H1 (cell line): ENCODE measurements at places on chromosomes 6 and 20. TPM values are rescaled to one million over a fixed set of nuclear protein-coding genes. Genes with fewer than 3 reads are reported as not detected.
A peak's percentile ranks its signal among the peaks of the same experiment; 100 is the strongest.

- H3K27ac ChIP-seq = peak within 1 kb of the TSS; percentile 99
- no peaks in the 10 kb centered on the region for H3K36me3 ChIP-seq
- H3K4me3 ChIP-seq = peak within 1 kb of the TSS; percentile 81
Observed at GRCh38 chr6:107114926-107115694, at the start of gene BEND3. Gene BEND3 (minus strand): TSS chr6:107115515. CDS start chr6:107099285, 16,230 bp downstream.

- H3K36me3 ChIP-seq = no peaks in the 10 kb centered on the region
- H3K4me3 ChIP-seq = no peak overlapping the region
Observed at GRCh38 chr6:113352029-113352801, 504.9 kb upstream of the MARCKS start.

The ABHD16B gene
- not detected in 2 replicates for total RNA-seq

The ZNF512B gene
- total RNA-seq = 26.6 and 27.0 TPM in 2 replicates

- DNase-seq = no peak
- H3K27ac ChIP-seq = no peak overlapping the region
- H3K4me1 ChIP-seq = peaks cover 14% of the 10 kb centered on the region
- no peak overlapping the region for H3K4me3 ChIP-seq
- H3K27me3 ChIP-seq = no peaks in the 10 kb centered on the region
- H3K36me3 ChIP-seq = no peaks in the 10 kb centered on the region
Observed at GRCh38 chr20:37439223-37439933, 81.7 kb upstream of the NNAT start.

- DNase-seq = no peak
- H3K4me3 ChIP-seq = no peak overlapping the region
- no peaks in the 10 kb centered on the region for H3K36me3 ChIP-seq
- H3K4me1 ChIP-seq = no peaks in the 10 kb centered on the region
- no peak overlapping the region for H3K27ac ChIP-seq
Observed at GRCh38 chr6:74941424-74941823, 264.4 kb downstream of the COL12A1 start.
